WTC11 (cell line): ENCODE measurements at places on chromosomes 5 and 9. TPM values are rescaled to one million over a fixed set of nuclear protein-coding genes. Genes with fewer than 3 reads are reported as not detected.

GRCh38 chr5:170217831-170218230, 15.0 kb upstream of the C5orf58 start:
- no peak overlapping the region for H3K4me3 ChIP-seq
- no peaks in the 10 kb centered on the region for H3K36me3 ChIP-seq
- no peak overlapping the region for H3K27ac ChIP-seq
- H3K27me3 ChIP-seq: peaks cover 24% of the 10 kb centered on the region
- no peak for DNase-seq

DNA sequence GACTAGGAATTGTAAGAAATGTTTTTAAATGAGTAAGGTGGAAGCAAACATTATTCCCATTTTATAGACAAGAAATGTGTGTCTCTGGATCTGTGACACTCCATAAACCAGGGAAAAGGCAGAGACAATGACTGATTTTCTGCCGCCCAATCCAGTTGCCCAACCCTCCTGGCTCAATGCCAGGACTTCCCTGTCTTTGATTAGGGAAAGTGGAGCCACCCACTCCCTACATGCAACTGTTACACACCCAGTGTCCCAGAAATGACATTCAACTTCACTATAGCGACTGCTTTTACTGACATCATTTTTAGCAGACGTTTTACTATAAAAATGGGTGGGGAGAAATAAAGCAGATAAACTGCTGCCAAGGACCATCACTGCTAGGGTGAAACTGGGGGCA, 79.7 kb downstream of the THBS4 start:
- no peak overlapping the region for H3K27ac ChIP-seq
- peaks cover 3% of the 10 kb centered on the region; the same call in 1 of the 2 replicates for H3K27me3 ChIP-seq
- no peak overlapping the region for H3K4me3 ChIP-seq
- H3K36me3 ChIP-seq: peaks cover 29% of the 10 kb centered on the region

DNA sequence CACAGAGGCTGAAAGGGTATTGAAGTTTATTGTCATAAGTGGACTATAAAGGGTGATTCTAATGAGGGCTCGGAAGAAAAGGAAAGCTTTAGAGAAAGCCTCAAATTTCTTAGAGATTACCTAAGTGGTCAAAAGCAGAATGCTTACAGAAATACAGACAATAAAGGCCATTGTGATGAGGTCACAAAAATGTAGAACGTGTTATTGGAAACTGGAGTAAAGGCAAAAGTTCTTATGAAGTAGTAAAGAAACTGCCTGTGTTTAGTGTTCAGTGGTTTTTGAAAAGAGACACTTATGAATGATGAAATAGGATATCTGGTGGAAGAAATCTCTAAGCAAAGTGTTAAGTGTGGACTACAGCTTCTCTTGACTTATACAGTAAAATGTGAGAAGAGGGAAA, 726.9 kb downstream of the DNAH5 start:
- H3K4me3 ChIP-seq: no peak overlapping the region
- H3K27ac ChIP-seq: no peak overlapping the region
- H3K4me1 ChIP-seq: no peaks in the 10 kb centered on the region
- DNase-seq: no peak
- no peaks in the 10 kb centered on the region; the same call in 1 of the 2 replicates for H3K27me3 ChIP-seq

DNA sequence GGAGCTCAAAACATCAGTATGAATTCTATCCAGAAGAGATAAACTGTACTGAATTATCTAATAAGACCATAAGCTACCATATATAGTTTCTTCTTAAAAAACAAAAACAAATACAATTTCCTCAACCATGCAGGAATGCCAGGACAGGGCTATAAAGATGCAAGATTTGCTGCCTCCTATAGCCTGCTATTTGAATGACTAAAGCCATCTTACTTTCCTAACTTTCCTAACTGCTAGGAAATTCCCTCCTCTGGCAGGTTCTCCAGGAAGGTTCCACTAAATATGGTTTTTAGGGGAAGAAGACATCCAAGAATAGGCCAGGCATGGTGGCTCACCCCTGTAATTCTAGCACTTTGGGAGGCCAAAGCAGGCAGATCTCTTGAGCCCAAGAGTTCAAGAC, 15.1 kb downstream of the KIF27 start:
- H3K4me1 ChIP-seq: no peaks in the 10 kb centered on the region
- H3K27me3 ChIP-seq: no peaks in the 10 kb centered on the region
- H3K27ac ChIP-seq: no peak overlapping the region
- no peak overlapping the region for H3K4me3 ChIP-seq
- no peak for DNase-seq
- H3K36me3 ChIP-seq: peaks cover 7% of the 10 kb centered on the region

DNA sequence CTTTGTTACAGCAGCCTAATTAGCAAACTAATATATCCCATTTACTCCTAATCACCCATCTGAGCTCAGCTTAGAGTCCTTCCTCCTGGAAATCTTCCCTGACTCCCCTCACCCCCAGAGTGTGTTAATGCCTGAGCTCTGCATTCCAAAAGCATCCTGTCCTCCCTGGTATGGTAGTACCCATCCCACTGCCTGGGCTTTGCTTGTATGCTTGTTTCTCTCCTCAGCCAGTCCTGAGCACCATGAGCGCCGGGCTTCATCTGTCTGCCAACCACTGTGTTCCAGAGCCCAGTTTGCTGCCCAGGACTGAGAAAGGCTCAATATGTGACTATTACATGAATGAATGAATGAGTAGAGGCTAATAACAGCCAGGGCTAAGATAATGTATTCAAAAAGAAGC, 272.4 kb downstream of the CDK5RAP2 start:
- H3K36me3 ChIP-seq: no peaks in the 10 kb centered on the region
- H3K4me1 ChIP-seq: peaks cover 19% of the 10 kb centered on the region
- no peak overlapping the region for H3K4me3 ChIP-seq
- no peak for DNase-seq

DNA sequence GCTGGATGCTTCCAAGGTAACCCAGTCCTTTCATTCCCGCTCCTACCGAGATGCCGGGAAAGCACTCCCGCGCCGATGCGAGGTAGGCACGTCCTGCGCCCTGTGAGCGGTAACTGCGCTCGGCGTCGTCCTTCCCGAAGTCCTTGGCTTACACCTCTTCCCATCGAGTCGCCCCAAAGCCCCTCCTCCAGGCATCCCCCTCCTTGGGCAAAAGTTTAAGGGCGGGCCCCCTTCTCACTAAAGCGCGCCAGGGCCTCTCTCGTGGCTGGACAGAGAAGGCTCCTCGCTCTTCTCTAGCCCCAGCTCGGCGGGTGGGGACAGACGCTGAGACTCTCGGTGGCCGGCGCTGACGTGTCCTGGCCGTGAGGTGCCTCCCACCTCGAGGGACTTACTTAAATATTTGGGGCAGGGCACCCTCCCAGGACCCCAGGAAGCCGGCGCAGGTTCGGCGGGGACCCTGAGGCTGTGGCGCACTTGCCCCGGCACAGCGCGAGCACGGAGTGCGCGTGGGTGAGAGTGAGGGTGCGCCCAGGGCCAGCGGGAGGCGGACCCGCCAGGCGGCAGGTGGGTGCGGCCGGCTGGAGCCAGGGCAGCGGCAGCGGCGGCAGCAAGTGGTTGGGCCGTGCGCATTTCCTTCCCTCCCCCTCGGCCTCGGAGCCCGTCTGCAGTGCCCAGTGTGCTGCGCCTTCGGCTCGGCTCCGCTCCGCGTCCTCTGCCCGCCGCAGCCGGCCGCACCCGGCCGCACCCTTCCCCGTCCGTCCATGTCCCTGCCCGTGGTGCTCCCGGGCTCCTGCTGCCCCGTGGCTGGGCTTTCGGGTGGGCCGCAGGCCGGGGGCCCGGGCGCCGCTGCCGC, at the start of gene ENTREP1:
ENTREP1 (plus strand) TSS at position 667 of the 853 bp plus-strand sequence; CDS start at position 762, 95 bp downstream.
- H3K36me3 ChIP-seq: no peaks in the 10 kb centered on the region
- peak; percentile 75 for DNase-seq
- peaks cover 41% of the 10 kb centered on the region for H3K4me1 ChIP-seq
- peaks cover 22% of the 10 kb centered on the region for H3K27me3 ChIP-seq
- H3K4me3 ChIP-seq: peak within 1 kb of the TSS; percentile 80

DNA sequence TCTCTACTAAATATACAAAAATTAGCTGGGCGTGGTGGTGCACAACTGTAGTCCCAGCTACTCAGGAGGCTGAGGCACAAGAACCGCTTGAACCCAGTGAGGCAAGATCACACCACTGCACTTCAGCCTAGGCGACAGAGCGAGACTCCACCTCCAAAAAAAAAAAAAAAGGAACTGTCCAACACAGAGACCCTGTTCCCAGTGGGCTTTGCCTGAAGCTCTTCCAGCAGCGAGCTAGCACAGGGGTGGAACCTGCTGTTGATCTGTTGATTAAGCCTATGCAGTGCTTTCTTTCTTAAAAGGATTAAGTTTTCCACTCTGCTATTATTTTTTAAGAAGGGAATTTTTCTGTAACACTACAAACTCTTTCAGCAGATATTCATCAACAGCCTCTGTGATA, 171.0 kb upstream of the TUT7 start:
- peaks cover 4% of the 10 kb centered on the region for H3K4me1 ChIP-seq
- no peaks in the 10 kb centered on the region; the same call in 1 of the 2 replicates for H3K27me3 ChIP-seq
- H3K36me3 ChIP-seq: no peaks in the 10 kb centered on the region
- no peak overlapping the region for H3K4me3 ChIP-seq

GRCh38 chr5:85428426-85428934, 1043.8 kb upstream of the EDIL3 start:
- H3K4me3 ChIP-seq: no peak overlapping the region
- no peak overlapping the region for H3K27ac ChIP-seq
- no peaks in the 10 kb centered on the region for H3K4me1 ChIP-seq
- DNase-seq: no peak
- peaks cover 25% of the 10 kb centered on the region for H3K36me3 ChIP-seq
- H3K27me3 ChIP-seq: peaks cover 2% of the 10 kb centered on the region; the same call in 1 of the 2 replicates

GRCh38 chr9:34686231-34686630, 4.8 kb downstream of the CCL19 start:
- no peak overlapping the region for H3K4me3 ChIP-seq
- H3K36me3 ChIP-seq: no peaks in the 10 kb centered on the region
- H3K27me3 ChIP-seq: no peaks in the 10 kb centered on the region

DNA sequence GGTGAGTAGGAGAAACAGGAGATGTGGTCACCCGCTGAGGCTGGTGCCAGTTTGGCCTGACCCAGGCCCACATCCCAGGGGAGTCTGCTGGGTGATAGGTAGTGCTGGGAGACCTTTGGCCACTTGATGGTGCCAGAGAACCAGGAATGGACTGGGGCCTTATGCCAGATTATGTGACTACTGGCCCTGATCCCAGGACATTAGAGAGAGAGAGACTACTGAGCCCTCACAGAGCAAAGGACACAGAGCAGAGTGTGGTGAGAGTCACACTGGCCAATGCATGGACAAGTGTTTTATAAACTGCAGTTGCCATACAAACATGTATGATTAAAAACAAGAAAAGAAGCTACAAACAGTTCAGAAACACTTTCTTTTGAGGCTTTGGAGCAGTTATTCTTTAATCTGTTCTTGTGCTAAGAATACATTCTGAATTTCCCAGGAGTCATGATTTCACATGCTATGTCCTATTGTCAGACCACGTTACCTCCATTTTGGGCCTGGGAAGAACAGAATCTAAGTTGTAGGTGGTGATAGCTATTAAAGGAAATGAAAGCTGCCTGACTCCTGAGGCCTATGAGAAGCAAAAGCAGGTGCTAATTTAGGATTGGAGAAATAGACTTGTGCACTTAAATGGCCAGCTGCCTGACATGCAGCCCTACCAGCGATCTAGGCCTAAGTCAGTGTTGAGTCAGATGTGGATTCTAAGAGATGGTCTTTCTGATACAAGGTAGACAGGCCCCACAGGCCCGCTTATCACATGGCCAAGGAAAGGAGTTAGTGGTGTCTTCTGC, 32.6 kb upstream of the TMOD1 start:
- no peaks in the 10 kb centered on the region for H3K4me1 ChIP-seq
- no peak overlapping the region for H3K4me3 ChIP-seq
- H3K27me3 ChIP-seq: no peaks in the 10 kb centered on the region
- no peaks in the 10 kb centered on the region for H3K36me3 ChIP-seq
- H3K27ac ChIP-seq: no peak overlapping the region
- peak; percentile 77 for DNase-seq

- H3K36me3 ChIP-seq: no peaks in the 10 kb centered on the region; the same call in 1 of the 2 replicates
- no peaks in the 10 kb centered on the region for H3K27me3 ChIP-seq
- no peak overlapping the region for H3K4me3 ChIP-seq
- no peak overlapping the region for H3K27ac ChIP-seq
- H3K4me1 ChIP-seq: no peaks in the 10 kb centered on the region
Measured at GRCh38 chr9:103361906-103362305, 366.8 kb downstream of the CYLC2 start.

DNA sequence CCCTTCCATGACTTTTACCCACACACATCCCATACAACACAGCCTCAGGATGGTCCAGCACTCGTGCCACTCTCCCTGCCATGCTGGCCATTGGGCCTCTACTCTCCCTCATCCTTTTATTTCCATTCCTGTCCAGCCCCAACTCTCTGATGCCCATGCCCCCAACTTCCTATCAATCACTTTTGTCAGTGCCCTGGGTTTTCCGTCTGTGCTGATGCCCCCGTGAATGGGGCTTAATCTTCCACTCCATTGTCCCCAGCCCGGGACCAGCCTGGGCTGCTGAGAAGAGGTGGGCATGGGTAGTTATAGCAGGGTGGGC, 12.6 kb upstream of the ACSL6 start:
- no peaks in the 10 kb centered on the region for H3K27me3 ChIP-seq
- H3K4me3 ChIP-seq: no peak overlapping the region
- H3K4me1 ChIP-seq: no peaks in the 10 kb centered on the region
- no peaks in the 10 kb centered on the region for H3K36me3 ChIP-seq
- no peak overlapping the region for H3K27ac ChIP-seq

- H3K27me3 ChIP-seq: peaks cover 5% of the 10 kb centered on the region; the same call in 1 of the 2 replicates
- no peak for DNase-seq
- H3K27ac ChIP-seq: no peak overlapping the region
- H3K36me3 ChIP-seq: no peaks in the 10 kb centered on the region
- H3K4me1 ChIP-seq: peaks cover 9% of the 10 kb centered on the region
Measured at GRCh38 chr5:6185574-6185973, 192.8 kb downstream of the MED10 start.

DNA sequence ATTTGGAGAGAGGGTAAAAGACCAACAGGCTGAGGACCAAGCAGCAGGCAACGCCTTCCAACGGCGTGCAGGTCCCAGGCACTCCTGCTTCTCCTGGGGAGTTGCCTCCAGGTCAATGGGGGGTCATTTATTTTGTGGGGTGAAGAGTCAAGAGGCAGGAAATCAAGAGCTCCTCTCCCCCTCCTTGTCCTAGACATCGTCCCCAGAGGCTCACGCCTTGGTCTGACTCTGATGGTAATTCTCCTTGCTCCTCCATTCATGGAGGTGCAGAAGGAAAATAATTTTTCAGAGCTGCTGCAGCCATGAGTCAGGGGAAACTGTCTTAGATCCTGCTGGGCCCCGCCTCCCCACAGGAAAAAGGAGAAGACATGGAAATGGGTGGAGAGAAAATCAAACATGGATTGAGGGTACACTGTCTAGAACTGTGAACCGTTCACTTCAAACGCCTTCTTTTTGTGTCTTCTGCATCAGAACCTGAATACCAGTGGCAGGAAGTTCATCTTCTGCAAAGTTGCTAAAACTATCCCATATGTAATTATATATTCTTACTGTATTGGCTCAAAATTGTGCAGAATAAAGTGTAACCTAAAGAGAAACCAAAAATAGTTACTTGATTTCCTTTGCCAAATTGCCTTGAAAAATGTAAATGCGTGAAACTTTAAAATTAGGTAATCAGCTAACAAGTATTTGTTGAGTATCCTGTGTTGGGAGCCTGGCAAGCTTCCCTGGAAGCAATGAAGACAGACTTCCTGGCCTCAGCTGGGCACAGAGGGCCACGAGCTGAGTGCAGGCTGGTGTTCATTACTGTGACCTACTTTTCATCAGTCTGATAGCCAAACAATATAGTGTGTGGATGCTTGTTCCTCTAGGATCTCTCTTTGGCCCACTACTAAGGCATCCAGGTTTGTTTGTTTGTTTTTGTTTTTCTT, 142.0 kb downstream of the CMYA5 start:
- no peak for DNase-seq
- H3K27me3 ChIP-seq: no peaks in the 10 kb centered on the region
- no peak overlapping the region for H3K4me3 ChIP-seq
- H3K36me3 ChIP-seq: no peaks in the 10 kb centered on the region

MEIKIN gene
- not detected in 3 replicates for total RNA-seq

KIF27 gene
- total RNA-seq: 3.9 to 5.7 TPM (median 5.4 TPM) in 3 replicates

ZNF367 gene
- 6.3 to 7.5 TPM (median 7.4 TPM) in 3 replicates for total RNA-seq

FGF10 gene
- 0.32 to 0.44 TPM (median 0.37 TPM) in 3 replicates for total RNA-seq

GCNT4 gene
- total RNA-seq: 0.71 to 1.8 TPM (median 0.80 TPM) in 3 replicates
